ENCODE measurements at places on chromosomes 3 and 15.

DNA sequence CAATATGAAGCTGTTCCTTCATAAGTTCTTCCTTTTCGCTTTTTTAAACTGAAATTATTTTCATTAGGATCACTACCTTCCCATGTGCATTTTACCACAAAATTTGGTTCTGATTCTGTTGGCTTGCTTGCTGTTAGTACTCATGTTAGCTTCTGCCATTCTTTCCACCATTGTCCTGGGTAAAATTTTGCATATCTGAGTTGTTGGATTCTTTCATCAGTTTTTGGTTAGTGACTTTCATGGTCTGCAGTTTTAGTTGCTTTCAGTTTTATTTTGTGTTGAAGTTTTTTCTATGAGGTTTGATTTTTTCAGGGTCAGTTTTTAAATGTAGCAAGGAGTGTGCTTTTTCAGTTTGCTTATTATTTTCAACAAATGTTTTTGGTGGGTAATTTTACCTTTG, 71.9 kb downstream of the SMAD3 start:
- no peak for DNase-seq

GRCh38 chr3:36312351-36312750, 68.0 kb upstream of the STAC start:
- DNase-seq, result no peak

DNA sequence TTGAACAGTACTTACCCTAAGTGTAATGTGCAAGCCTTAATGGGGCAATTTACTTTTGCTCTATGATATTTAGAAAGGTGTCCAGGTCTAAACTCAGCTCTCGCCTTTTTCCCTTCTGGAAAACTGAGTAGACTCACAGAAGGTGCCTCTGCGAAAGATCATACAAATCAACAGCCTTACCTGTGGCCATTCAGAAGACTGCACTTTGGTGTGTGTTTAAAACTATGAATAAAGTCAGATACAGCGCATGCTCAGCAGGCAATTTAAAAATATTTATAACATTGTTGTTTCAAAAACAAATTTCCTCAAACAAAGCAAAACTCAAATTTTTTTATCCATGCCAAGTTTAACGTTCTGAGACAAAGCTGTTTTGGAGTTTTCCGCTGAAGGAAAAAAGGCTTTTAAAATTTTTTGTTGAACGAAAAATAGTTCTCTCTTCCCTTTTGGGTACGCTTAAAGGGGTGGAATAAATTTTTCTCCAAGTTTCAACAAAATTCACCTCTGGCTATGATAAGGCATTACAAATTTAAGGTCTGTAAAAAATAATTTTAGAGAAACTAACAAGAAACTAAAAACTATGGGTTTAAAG, 156.3 kb downstream of the TIGIT start:
- DNase-seq, result no peak

GRCh38 chr15:93060336-93061248, 28.4 kb downstream of the RGMA start:
- no peak for DNase-seq

DNA sequence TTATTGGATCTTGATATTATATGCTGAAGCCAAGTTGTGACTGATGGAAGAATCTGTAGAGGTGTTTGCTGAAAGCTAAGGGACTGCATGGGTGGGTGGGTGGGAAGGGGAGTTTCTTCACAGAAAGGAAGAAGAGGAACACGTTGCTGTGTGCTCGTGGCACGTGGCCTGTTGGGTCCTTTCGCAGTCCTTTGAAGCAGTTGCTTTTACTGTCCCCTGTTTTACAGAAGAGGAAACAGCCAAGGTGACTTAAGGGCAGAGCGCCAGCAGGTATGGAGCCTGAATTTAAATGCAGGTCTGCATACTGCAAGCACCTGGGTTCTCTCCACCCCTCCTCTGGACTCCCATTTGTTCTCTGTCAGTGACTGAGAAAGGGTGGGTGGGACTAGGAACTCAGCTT, 59.4 kb upstream of the PRR23C start:
- DNase-seq, result no peak

GRCh38 chr3:138174421-138175131, at the start of gene DBR1:
Gene DBR1 (minus strand): TSS chr3:138174921. CDS start chr3:138174795, 126 bp downstream.
- peak; percentile 52 for DNase-seq

DNA sequence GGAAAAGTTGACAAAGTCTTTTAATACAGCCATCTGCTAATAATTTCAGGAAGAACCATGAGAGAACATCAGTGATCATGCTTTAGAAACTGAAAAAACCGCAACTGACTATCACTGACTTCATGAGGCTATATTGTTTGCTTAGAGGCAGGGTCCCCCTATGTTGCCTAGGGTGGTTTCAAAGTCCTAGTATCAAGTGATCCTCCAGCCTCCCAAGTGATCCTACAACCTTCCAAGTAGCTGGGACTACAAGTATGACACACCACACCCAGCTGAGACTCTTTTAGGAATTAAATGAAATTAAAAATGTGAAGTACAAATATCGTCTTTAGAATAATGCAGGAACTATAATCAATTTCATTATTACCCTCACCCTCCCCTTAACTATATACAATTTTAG, 58.3 kb upstream of the CSPG5 start:
- DNase-seq, result no peak

GRCh38 chr3:58178528-58179234, 32.1 kb downstream of the DNASE1L3 start:
- DNase-seq, result no peak

DNA sequence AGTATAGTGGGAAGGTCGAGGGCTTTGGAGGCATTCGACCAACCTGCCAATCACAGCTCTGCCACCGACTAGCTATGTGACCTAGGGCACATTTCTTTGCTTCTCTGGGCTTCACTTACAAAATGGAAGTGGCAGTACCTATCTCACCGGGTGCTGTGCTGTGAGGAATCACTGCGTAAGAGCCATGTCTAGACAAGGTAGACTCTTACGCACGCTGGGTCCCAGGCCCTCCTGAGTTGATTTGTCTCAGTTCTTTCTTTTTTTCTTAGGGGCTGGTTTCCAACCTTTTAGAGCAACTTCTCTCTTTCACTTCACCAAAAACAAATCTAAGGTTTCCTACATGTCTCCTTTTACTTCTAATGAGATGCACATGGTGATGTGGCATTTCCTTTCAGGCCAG, 18.8 kb downstream of the CA12 start:
- DNase-seq, result no peak

GRCh38 chr3:124142389-124142970, 150.6 kb upstream of the ROPN1 start:
- DNase-seq, result no peak

- no peak for DNase-seq
Measured at GRCh38 chr3:42750834-42751233, 22.2 kb downstream of the CCDC13 start.

DNA sequence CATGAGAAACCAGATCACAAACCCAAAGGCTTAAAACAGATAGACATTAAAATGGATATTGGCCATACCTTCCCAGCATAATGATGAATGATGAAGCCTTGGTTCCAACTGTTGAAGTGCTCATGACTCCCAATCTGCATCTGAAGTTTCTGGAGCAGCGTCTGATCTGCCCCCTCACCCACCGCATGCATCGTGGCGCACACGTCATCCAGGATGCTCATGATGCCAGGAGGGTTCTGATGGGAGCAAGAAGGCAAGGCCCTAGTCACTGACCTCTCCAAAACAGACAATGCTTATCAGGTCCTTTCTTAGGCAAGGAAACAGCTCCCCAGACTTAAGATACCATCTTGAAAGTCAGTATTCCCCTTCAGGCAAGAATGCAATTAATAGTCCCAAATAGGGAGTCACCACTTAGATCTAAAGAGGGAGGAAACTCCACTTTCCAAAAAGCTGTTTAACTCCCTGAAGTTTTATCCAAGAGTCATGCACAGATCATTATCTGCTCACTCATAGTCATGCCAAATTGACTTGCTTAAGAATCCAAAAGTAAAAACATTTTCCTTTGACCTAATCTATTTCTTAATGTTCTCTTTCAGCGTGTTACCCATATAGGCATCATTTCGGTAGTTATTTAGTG, 2.1 kb downstream of the LDHAL6B start:
- DNase-seq, result no peak

DNA sequence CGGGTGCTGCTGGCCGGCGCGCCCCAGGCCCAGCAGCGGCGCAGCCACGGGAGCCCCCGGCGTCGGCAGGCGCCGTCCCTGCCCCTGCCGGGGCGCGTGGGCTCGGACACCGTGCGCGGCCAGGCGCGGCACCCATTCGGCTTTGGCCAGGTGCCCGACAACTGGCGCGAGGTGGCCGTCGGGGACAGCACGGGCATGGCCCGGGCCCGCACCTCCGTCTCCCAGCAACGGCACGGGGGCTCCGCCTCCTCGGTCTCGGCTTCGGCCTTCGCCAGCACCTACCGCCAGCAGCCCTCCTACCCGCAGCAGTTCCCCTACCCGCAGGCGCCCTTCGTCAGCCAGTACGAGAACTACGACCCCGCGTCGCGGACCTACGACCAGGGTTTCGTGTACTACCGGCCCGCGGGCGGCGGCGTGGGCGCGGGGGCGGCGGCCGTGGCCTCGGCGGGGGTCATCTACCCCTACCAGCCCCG, 777 bp downstream of the LOXL1 start:
- peak; percentile 11 for DNase-seq

DNA sequence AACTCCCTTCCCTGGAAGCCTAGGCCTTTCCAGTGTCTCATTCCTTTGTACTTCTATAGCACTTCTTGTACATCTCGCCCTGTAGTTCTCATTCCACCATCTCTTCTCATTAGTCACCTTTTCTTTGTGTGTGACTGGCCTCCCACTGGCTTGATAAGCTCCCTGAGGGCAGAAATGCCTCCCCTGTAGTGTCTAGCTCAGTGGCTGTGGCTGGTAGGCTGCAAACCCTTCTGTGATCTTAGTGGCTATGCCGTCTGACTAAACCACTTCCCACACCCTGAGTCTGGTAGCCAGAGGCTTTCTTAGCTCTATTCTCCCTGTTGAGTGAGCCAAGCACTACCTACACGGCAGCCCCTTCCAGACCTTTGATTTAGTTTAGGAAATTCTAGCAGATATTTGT, 24.4 kb upstream of the TNFAIP8L3 start:
- DNase-seq, result no peak
